RPMI7951 (cell line): ENCODE measurements at places on chromosomes 5 and 9.

DNA sequence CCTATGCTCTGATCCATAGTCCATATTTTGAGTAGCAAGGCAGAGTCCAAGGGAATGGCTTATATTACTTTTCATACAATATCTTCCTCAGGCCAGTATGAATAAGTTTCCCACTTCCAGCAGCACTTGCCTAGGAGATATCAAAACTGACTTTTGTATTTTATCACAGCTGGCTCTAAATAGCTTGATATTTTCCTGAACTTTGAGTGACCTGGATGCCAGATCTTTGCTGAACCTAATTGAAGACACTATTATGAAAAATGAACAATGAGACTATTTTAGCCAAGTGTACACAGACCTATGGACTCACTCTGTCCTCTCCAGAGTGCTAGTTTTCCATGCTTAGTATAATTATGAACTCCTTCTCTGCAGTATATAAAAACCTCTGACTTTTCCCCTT, 475.6 kb upstream of the PTGER4 start:
- DNase-seq = no peak

DNA sequence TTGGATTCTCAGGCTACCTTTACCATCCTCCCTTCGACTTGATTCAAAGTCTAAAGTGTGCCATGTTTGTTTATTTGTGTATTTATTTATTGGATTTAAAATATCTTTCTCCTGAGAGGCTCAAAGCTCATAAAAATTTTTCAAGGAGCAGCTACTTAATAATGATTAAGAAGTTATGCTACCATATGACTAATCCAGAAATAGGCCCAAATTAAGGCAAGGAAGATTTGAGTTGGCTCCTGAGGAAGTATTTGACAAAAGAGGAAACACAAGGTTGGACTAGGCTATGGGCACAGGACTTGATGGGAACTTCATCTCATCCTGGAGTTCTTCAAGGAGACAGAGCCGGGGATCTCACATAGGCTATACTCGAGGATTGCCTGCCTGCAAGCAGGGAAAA, 22.4 kb upstream of the PPP2CA start:
- DNase-seq = no peak

DNA sequence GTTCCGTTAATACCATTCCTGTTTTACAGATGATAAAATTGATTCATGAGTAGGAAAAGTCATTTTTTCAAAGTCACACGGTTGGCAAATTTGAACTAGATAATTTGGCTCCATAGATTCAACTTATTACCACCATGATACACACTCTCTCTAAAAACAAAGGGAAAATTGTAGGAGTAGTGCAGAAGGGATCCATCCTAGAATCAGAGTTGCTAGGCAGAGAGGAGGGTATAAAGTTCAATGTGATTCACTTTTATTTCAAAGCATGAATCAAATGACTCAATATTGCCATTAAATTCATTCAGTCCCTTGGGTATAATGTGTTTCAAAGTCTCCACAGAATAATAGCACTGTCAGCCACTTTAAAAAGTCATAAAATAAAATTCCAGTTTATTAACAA, 747.2 kb upstream of the ACO1 start:
- no peak for DNase-seq

DNA sequence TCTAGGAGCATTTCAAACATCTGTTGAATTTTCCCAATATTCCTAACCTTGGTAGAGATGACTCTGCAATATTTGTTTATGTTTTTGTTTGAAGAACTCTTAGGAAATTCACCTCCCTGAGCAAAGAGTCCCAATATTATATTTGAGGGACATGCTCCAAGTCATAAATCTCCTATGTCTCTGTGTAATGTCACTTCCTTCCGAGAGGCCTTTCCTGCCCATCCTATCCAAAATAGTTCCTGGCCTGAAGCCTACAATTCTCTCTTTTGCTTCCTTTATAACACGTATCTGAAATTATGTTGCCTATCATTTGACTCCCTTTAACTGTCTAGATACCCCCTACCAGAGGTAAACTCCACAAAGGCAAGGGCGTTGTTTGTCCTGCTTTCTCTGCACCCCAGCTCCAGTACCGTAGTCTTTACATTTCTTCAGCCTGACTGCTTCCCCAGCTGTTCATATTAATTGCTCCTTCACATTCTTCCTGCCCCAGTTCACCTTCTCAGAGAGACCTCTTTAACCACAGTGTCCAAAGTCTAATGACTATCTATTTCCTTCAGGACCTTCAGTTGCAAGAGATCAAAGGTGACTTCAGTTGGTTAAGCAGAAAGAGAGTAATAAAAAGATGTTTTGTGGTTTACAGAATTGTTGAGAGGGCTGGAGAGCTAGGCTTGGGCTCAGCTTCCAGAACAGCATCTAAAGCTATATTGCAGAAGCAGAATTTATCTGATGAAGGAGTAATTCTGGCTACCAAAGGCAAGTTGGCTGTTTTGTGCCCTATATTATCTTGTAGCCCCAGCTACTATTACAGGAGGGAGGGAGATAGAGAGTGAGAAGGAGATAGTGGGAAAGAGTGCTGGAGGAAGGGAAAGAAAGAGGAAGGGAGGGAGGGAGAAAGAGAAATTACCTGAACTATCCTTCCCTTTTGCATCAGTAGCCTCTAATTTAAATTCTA, 109.3 kb upstream of the TMEM161B start:
- no peak for DNase-seq

GRCh38 chr5:160720822-160721221, 131.2 kb downstream of the ATP10B start:
- no peak for DNase-seq

DNA sequence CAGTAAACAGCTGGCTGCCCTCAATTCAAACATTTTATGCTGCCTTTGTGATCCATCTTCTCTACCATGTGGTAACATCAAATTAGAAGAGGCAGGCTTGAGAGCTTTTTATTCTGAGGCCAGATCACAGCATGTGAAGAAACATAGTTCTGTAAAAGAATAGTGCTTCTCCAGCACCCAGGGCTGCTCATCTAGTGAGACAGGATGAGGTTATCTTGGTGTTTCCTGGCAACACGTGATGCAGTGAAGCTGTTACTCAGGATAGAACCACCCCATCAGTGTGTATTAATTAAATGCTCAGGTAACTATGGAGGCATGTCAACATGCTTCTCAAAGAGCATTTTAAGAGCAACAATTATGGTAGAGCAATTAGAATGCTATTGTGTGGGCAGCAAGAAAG, 400.5 kb upstream of the ACO1 start:
- no peak for DNase-seq

- peak; percentile 71 for DNase-seq
Observed at GRCh38 chr9:34899535-34900158, 58.4 kb upstream of the PHF24 start.

DNA sequence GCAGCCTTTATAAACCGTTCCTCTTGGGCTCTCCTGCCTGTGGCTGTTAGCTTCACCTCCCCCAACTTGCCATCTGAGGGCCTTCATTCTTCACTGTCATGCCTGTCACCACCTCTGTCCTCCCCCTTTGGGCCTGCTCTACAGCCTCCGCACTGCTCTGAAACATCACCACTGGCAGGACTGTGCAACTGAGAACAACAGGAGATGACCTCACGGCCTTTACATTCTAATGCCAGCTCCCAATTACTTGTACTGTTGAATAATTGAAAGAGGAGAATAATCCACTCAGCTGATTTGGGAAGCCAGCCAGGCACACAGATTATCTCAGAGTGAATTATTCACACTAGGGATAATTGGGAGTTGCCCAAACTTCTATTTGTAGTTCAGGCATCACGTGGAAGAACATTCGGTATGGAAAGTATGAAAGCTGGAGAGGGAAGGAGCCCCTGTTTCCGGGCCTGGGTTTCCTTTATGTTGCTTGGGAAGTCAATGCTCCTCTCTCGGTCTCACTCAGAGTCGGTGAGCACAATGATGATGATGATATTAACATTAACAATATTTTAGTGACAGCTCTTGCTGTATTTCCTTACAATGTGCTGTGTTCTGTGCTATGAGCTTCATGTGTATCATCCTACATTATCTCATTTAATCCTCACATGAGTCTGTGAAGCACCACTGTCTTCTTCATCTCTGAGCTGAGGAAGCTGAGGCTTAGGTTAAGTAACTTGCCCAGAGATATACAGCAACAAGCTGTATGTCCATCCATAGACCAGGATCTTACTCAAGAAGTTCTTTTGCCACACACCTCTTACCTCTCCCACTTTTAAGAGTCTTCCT, 99.3 kb upstream of the LRRTM2 start:
- DNase-seq = peak; percentile 47

- DNase-seq = peak; percentile 61
Observed at GRCh38 chr9:97740848-97741821, 44.0 kb upstream of the XPA start.

GRCh38 chr9:34500623-34501267, 22.0 kb downstream of the ENHO start:
- peak; percentile 26 for DNase-seq

- DNase-seq = peak; percentile 11
Observed at GRCh38 chr9:16265688-16266087, 604.8 kb downstream of the BNC2 start.
